ENCODE measurements at places on chromosomes 16 and 17. TPM values are rescaled to one million over a fixed set of nuclear protein-coding genes. Genes with fewer than 3 reads are reported as not detected.

CLDN6 gene
- total RNA-seq, result not detected

TRPV3 gene
- total RNA-seq, result 0.18 TPM

GRCh38 chr17:65712383-65713267, 151.2 kb upstream of the AXIN2 start:
- no peak for DNase-seq

DNA sequence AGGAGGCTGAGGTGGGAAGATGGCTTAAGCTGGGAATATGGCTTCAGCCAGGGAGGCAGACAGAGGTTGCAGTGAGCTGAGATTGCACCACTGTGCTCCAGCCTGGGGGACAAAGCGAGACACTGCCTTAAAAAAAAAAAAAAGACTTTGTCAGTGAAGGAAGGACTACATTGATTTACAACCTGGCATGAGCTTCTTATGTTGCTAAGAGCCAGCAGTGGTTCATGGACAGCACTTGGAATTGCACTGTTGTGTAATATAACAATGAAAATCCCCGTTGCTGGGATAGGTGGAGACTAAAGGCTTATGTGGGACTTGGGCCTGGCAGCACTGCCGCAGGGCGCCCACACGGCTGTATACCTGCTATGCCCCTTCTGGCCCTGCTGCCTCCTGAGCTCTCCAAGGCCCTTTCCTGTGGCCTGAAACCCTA, 14.1 kb upstream of the SLC16A5 start:
- no peak for DNase-seq

GRCh38 chr17:57875290-57876022, 25.6 kb upstream of the MRPS23 start:
- peak; percentile 99 for DNase-seq

DNA sequence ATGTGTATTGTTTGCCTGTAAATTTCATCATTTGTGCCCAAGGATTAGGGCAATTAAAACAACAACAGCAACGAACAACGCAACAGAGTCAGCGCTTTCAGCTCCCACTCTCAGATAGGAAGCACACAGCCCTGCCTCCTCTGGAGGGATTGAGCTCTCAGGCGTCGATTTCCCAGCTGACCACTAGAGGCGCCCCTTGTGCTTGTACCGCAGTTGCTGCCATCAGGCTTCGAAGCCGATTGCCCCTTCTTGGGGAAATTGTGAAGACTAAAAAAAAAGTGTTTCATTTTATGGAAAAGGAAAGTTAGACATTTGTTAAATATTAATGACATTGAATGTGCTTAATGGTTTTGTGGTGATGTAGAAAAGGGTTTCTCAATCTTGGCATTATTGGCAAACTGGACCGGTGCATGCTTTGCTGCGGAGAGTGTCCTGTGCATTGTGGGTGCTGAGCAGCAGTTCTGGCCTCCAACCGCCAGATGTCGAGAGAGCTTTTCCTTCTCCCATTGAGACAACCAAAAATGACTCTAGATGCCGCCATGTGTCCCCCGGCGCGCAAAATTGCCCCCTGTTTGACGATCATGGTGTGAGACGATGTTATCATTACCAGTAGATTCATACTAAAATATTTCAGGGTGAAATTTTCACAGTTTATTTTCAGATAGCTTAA, 650.4 kb upstream of the RBFOX1 start:
- no peak for DNase-seq

DNA sequence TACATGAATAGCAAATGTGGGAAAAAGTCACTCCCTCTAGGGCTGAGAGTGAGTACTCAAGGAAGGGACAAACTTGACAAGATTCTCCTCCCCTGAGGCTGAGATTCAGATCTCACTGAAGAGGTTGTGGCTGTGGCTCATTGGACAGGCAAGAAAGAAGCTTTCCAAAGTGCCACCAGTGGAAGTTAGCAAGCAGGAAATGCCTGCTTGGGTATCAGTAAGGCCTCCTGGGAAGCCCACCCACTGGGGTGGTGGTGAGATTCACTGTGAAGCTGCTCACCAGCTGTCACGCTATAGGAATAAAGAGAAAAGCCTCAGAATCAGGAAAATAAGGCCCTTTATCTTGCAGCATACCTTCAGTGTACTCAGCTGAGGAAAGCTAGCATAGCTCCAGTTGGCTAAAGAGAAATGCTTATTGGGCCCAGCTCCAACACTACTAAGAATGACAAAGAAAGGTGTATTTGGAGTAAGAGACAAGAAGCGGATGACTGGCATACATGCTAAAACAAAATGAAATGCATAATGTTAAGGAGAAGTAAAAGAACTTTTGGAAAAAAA, 274.4 kb upstream of the TOM1L1 start:
- no peak for DNase-seq

SLC6A2 gene
- total RNA-seq, result not detected

CALB2 gene
- not detected for total RNA-seq

GRCh38 chr17:41974658-41975057, 8.1 kb downstream of the CNP start:
- DNase-seq, result no peak

DNA sequence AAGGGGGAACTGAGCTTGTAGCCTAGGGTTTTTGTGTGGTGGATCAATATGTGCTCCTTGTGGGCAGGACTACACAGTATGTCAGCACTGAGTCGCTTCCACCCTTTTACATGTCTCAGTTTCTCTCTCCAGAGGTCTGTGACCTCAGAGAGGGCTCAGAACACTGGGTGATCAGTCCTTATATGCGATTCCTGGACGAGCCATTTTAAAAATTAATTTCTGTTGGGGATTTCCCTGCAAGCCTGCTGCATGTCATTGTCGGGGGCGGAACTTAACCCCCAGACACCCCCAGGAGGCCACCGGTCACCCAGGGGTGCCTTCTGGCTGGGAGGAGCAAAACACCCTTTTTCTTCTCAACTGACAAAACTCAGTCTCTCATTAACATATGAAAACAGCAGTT, 14.1 kb downstream of the DHRS7B start:
- no peak for DNase-seq

PTRH2 gene
- total RNA-seq, result 24.9 TPM

DNA sequence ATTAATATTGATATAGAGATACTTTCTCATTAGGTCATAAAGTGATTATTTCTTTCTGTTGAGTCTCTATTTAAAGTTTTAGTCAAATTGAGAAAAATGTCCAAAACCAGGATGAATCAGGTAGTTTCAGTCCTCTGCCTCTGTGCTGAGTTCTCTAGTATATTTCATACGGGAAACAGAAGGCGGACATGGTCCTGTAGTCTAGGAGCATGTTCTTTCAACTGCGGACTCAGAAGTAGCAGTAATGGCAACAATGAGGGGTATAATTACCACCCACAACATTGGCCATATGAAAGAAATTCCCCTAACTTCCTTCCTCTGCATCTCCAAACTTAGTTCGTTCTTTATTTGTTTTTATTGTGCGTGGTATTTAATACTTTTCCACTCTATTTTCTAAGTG, 50.1 kb downstream of the TBX4 start:
- no peak for DNase-seq

DNA sequence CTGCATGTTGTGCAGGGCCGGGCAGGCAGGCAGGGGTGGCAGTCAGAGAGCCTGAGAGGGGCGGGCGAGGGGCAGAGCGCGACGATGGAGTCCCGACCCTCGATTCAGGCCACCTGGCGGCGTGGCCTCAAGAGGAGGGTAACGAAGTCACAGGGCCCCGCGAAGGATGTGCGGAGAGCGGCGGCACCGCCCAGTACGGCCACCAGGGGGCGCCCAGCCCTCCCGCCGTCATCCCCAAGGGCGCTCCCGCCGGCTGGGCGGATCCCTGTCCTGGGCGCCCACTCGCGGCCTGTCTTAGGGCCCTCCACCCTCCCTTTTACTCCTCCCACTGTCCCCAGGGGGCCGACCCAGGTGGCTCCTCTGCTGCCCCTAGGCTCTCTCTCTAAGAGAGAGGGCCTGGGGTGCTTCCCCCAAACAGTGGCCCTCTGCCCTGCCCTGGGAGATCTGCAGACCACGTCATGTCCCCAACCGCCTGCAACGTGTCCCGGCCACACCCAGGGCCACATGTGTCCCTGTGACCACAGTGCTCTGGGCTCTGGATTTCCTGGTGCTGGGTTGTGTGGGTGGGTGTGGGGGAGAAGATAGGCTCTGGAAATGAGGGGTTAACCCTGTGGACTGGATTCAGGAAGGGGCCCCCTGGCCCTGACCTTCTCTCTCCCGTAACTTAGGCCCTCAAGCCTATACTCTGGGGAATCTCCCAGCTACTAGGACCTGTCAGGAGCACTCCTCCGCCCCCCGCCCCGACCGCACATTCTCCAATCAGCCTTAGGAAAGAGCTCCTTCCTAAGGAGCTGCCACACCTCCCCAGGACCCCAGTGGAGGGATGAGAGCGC, 5.9 kb downstream of the DPEP2 start:
- peak; percentile 47 for DNase-seq

DNA sequence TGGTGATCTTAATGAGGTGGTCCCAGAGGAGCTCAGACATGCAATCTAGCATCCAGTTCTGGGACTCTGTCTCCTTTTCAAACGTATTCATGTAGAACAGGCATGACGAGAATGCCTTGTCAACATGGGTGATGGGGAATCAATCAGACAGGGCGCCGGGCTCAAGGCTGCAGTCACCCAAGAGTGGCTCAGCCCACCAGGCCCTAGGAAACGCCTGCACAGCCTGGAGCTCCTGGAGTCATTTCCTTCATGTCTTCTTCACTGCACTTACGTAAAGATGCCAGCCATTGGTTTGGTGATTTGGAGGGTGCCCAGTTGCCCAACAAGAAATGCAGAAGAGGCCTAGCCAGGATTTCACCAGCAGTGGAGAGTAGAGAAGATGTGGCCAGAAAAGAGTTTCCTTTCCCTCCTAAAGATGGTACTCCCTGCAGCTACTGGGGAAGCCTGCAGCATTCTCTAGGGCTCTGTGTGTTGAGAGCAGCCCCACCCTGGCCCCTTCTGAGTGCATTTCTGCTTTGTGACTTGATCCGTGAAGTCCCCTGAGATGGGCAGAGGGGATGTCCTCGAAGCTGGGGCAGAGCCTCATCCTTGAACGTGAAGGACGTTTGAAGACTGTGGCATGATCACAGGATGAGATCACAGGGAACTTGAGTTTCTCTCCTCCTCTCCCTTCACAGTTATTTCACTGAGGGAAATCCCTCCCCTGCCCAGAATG, 24.0 kb upstream of the STH start:
- DNase-seq, result no peak

- no peak for DNase-seq
These were observed 16.9 kb downstream of the BLMH start for GRCh38 chr17:30274887-30275286.

SOST gene
- not detected for total RNA-seq

NKD1 gene
- not detected for total RNA-seq

DNA sequence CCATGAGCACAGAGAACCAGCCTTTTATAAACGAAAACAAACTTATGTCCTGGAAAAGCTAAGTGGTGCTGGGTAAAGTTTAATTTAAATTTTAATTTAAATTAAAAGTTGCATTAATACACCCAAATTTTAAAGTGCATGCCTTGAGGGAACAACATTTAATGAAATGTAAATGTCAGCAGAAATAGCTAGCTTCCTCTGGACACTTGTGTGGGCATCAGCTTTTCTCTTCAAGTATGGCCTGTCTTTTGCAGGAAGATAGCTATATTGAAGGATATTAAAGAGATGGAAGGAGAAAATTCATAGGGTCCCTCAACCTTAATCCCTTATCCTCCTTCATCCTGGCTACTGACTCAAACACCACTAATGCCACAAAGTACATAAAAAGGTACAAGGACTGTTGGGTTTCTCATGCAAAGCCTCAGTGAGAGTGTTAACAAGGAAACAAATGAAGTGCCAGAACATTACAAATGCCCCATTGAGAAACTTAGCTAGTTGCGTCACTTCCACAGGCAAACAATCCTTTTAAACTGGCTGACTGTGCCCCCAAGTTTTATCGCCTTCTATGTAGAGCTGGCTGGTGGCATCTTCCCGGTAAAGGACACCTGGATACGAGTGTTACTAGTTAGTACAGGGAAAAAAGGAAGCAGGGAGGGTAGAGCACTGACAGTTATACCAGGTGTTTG, 14.1 kb downstream of the PHF12 start:
- peak; percentile 41 for DNase-seq

EVI2B gene
- under 0.01 TPM for total RNA-seq

- peak; percentile 44 for DNase-seq
These were observed 39.2 kb downstream of the TMEM11 start for GRCh38 chr17:21174713-21175112.

- no peak for DNase-seq
These were observed 207.0 kb upstream of the IRX3 start for GRCh38 chr16:54493594-54493993.

DNA sequence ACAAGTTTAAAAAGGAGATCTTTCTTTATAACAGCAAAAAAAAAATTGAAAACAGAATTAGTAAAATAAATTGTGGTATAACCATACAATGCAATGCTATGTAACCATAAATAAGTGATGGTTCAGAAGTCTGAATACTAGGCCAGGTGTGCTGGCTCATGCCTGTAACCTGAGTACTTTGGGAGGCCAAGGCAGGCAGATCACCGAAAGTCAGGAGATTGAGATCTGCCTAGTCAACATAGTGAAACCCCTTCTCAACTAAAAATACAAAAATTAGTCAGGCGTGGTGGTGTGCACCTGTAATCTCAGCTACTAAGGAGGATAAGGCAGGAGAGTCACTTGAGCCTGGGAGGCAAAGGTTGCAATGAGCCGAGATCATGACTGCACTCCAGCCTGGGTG, 34.6 kb downstream of the CCT6B start:
- no peak for DNase-seq

UTS2R gene
- total RNA-seq, result not detected

TVP23C gene
- total RNA-seq, result 12.0 TPM

DNA sequence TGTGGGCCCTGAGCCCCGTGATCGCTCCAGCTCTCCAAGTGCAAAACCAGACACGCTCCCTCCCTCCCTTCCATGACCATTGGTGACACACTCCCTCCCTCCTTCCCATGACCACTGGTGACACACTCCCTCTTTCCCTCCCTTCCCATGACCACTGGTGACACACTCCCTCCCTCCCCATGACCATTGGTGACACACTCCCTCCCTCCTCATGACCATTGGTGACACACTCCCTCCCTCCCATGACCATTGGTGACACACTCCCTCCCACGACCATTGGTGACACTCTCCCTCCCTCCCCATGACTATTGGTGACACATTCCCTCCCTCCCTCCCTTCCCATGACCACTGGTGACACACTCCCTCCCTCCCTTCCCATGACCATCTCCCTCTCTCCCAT, 56.3 kb downstream of the LMF1 start:
- DNase-seq, result peak; percentile 23

DNA sequence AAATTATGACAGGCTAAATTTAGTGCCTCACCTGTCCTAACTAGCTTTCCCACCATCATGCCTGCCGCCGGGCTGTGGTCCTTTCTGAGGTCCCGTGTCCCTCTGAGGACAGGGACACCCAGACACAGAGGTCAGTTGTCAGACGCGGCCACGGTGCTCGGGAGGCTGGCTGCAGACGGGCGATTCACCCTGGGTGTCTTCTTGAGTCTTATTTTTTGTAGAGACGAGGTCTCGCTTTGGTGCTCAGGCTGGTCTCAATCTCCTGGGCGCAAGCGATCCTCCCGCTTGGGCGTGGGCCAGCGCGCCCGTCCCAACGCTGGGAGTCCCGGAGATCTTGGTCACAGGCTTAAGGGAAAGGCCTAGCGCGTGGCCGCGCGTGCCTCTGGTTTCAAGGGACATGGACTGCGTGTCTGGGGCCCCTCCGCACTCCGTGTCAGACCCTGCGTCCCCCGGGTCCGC, 797 bp upstream of the RAB11FIP3 start:
- no peak for DNase-seq

KRT39 gene
- not detected for total RNA-seq

ALOXE3 gene
- under 0.01 TPM for total RNA-seq

PRSS33 gene
- total RNA-seq, result not detected

GRCh38 chr16:65024767-65025178, 97.1 kb downstream of the CDH11 start:
- peak; percentile 79 for DNase-seq

- DNase-seq, result peak; percentile 39
These were observed 13.5 kb downstream of the SCO1 start for GRCh38 chr17:10683853-10684252.

CASKIN2 gene
- total RNA-seq, result 2.9 TPM

PPM1E gene
- total RNA-seq, result under 0.01 TPM

AANAT gene
- total RNA-seq, result not detected
